Neural progenitor cell (in vitro differentiated cells): ENCODE measurements at places on chromosomes 5 and 9.
A peak's percentile ranks its signal among the peaks of the same experiment; 100 is the strongest.

GRCh38 chr9:89558196-89558899 is 46.5 kb upstream of the GADD45G start:
- no peak for DNase-seq

DNA sequence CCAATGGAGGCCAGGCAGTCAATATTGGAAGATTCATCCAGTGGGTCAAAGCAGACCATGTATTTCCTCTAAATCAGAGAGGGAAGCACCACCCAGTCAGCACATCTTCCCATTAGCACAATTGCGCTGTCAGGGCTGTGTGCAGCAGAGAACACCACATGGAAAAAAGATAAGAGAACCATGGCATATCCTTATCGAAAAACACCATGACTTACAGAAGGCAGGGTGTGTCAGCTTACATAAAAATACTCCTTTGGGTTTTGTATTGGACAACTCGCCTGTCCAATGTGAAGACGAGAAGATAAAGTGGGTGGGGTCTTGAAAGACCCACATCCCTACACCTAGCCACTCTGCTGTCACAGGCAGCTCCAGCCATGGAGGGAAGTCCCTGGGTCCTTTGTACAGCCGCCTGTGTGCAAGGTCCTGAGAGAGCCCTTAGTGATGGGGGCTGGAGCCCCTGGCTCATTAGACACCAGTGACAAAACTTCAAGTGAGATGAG is 71.9 kb upstream of the SPATA31E1 start:
- no peak for DNase-seq

- DNase-seq = no peak
Observed at GRCh38 chr9:137411645-137412380, 11.1 kb downstream of the EXD3 start.

- no peak for DNase-seq
Observed at GRCh38 chr9:115914291-115914690, 239.3 kb upstream of the PAPPA start.

- no peak for DNase-seq
Observed at GRCh38 chr9:114178076-114178475, 22.7 kb downstream of the COL27A1 start.

GRCh38 chr9:124255222-124255621 is 2.5 kb upstream of the NEK6 start:
- DNase-seq = no peak

GRCh38 chr5:147098233-147098790 is 136.5 kb upstream of the STK32A start:
- peak; percentile 81 for DNase-seq

GRCh38 chr9:4689687-4690104 is 10.3 kb downstream of the CDC37L1 start:
- no peak for DNase-seq

GRCh38 chr5:167503926-167504720 is 787.3 kb upstream of the WWC1 start:
- no peak for DNase-seq

- peak; percentile 96 for DNase-seq
Observed at GRCh38 chr9:74952201-74953151, at the start of gene C9orf40. C9orf40 (minus strand) TSS chr9:74952912; CDS start chr9:74952611, 301 bp downstream.

- no peak for DNase-seq
Observed at GRCh38 chr5:126370796-126371718, 52.2 kb upstream of the GRAMD2B start.

DNA sequence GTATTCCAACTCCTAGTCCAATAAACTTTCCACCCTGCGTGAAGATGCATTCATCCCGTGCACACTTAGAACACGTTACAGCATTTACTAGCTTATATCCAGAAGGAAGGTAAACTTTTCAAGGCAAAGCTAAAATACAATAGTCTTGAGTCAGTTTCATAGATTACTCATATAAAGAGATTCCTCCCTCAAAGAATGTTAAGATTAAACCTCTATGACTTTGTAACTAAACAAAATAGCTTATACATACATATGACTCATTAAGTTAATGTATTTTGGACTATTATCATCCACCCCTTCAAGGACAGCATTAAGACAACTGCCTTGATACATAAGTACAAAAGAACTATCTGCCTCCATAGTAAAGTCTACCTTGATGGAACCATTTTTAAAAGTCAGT is 36.1 kb downstream of the TLE1 start:
- DNase-seq = no peak

DNA sequence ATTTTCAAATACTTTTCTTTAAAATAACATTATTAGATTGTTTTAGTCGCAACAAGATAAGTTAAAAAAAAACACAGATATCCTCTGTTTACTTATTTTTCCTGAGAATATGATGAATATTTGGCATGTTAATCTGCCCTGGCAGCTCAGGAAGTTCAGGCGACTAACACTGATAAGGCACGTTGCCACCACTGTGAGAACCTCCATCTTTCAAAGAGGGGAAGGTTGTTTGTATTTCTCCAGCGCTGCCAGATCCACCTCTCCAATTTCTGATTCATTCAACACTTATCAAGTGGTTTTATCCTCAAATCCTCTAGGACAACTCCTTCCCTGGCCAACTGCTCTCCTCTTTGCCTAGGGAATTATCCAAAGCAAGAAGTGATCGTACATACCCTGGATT is 21.8 kb downstream of the CTNNAL1 start:
- DNase-seq = no peak

GRCh38 chr9:91890662-91891061 is 59.4 kb downstream of the ROR2 start:
- DNase-seq = no peak

DNA sequence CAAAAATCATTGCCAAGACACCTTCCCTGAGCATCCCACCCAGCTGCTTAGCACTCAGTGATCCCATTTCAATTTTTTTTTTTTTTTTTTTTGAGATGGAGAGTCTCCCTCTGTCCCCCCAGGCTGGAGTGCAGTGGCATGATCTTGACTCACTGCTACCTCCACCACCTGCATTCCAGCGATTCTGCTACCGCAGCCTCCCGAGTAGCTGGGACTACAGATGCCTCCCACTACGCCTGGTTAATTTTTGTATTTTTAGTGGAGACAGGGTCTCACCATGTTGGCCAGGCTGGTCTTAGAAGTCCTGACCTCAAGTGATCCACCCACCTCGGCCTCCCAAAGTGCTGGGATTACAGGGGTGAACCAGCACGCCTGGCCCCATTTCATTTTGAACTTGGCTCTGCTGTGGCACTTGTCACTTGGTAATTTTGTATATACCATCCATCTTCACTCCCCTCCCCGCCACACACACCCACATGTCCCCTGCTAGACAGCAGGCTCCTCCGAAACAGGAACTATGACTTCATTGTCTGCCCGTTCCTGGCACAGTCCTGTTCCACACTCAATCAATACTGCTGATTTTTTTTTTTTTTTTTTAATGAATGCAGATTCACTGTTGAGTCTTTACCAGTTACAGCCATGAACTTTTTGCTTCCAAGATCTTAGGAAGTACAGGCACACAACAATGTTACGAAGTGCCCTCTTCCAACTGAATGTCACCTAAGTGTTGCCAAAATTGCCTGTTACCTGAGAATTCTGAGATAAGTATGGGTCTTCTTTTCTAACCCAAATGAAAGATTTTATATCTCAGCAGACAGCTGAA is 17.3 kb upstream of the ZBTB34 start:
- no peak for DNase-seq

DNA sequence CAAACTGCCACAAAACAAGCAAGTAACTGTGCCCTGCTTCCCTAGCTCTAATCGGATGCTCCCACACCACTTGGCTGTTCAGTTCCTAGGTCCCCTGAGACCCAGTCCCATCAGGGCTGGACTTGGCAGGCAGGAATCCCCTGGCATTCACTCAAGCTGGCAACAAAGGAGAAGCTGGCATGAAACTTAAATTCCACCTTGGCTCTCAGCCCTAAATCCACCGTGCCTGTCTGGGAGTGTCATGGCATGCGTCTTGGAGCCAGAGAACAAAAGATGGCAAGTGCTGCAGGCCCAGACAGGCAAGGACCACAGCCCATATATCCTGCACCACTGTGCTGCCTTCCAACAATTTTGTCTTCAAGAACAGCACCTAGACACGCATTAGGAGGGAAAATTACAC is 38.2 kb downstream of the ETF1 start:
- DNase-seq = no peak

- DNase-seq = no peak
Observed at GRCh38 chr9:108056084-108056804, 566.7 kb upstream of the KLF4 start.

- DNase-seq = no peak
Observed at GRCh38 chr5:60382716-60383115, 317.2 kb downstream of the DEPDC1B start.

DNA sequence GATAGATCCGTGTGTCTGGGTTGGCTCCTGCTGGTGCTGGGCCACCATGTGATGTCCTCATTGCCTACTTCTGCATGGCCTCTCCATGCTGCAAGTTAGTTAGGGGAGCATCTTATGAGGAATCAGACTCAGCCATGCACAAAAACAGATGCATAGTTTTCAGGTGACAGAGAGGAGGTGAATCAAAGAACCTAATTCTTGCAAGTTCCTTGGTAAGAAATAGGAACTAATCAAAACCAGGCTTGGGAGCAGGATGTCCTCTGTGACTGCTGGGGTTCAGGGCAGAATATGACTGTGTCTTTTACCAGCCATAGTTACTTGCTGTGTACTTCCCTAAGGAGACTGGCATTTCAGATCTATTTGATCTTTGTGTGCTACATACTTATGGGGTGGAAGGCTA is 61.6 kb downstream of the C9orf152 start:
- no peak for DNase-seq
